NCI-H187 treated with DMSO at 0.1 percent for 48 hours (cell line): ENCODE measurements at places on chromosomes 4 and X.

DNA sequence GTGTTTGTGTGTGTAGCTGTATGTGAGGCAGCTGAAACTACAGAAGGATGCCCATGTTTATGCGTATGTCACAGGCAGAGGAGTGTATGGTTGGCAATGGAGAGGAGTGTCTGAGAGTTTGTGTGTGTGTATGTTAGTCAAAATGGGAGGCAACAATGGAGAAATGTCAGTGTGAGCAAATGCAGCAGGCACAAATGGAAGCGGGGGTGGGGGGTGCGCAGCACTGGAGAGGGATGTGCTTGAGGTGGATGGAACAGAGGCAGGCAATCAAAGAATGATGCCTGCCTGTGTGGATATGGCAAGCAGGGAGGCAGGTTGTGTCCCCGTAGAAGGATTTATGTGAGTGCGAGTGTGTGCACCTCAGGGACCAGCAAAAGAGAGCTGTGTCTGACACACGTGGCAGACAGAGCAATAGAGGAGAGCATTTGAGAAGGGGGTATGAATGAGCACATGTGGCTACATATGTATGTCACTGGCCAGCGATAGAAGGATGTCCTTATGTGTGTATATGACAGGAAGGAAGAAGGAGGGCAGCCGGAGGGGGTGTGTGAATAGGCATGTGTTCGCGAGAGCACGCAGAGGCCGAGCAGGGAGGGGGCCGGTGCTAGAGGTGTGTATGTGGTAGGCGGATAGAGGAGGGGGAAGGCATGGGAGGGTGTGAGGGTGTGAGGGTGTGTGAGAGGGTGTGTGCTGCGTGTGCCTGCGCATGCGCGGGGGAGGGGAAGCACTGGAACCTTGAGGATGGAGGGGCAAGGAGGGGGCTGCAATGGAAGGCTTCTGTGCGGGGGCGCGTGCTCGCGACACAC lies 1.1 kb downstream of the PJA1 start:
- DNase-seq: no peak

DNA sequence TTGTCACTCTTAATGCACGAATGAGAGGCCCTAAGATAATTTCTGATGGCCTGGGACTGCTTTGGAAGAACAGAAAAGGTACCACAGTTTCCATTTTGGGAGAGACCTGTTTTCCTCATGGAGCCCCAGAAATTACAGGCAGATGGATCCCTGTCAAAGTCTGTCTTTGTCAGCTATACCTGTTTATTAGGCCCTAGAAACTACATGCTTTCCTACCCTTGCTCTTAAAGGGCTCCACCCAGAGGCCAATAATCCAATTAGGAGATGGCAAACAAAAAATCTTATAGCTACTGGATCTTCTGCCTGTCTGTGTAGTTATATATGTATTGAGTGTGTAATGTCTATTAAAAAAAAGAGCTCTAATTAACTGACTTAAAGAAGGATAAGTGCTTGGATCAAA lies 141.3 kb downstream of the NR3C2 start:
- DNase-seq: no peak

GRCh38 chr4:126678618-126679017 lies 954.1 kb upstream of the INTU start:
- DNase-seq: no peak

- DNase-seq: no peak
Observed at GRCh38 chr4:88143504-88143903, 14.9 kb downstream of the ABCG2 start.

- no peak for DNase-seq
Observed at GRCh38 chr4:186191200-186192065, at the start of gene CYP4V2. TSS of gene CYP4V2 (plus strand) at chr4:186191567. CDS start at chr4:186191824, 257 bp downstream.

DNA sequence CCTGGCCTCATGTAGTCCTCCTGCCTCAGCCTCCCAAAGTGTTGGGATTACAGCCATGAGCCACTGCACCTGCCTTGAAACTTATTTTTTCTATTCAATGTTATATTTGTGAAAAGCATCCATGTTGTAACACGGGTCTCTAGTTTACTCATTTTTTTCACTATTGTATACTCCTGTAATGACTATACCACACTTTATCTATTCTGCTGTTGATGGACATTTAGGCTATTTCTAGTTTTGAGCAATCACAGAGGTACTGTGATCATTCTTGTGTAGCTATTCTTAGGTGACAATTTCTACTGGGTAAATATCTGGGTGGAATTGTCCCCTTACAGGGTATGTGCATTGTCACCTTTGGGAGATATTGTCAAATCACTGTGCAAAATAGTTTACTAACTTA lies 3.6 kb downstream of the DRP2 start:
- DNase-seq: no peak

GRCh38 chr4:137510557-137511265 lies 21.6 kb downstream of the PCDH18 start:
- no peak for DNase-seq

- DNase-seq: no peak
Observed at GRCh38 chr4:74944354-74944793, 11.5 kb downstream of the PARM1 start.

DNA sequence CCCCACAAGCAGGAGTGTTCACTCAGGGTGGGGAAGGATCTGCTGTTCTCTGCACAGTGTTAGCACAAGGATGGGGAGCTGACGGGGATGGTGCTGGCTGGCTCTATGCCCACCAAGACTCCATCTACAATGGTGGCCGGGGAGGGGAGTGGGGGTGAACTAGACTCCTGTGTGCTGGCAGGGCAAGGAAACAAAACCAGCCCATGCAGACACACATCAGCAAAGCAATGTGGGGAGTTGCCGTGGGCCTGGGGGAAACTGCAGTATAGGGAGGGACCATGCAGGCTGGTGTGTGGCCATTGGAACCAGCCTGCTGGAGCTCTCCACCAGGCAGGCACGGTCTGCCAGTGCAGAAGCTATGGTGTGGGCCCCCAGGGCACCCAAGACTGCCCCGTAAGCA lies 195.1 kb downstream of the PWWP3B start:
- DNase-seq: no peak

GRCh38 chr4:2881431-2881830 lies 37.8 kb downstream of the ADD1 start:
- DNase-seq: no peak

- no peak for DNase-seq
Observed at GRCh38 chrX:26442340-26442739, 226.4 kb downstream of the MAGEB5 start.

- no peak for DNase-seq
Observed at GRCh38 chrX:104270212-104270611, 15.5 kb upstream of the ESX1 start.

DNA sequence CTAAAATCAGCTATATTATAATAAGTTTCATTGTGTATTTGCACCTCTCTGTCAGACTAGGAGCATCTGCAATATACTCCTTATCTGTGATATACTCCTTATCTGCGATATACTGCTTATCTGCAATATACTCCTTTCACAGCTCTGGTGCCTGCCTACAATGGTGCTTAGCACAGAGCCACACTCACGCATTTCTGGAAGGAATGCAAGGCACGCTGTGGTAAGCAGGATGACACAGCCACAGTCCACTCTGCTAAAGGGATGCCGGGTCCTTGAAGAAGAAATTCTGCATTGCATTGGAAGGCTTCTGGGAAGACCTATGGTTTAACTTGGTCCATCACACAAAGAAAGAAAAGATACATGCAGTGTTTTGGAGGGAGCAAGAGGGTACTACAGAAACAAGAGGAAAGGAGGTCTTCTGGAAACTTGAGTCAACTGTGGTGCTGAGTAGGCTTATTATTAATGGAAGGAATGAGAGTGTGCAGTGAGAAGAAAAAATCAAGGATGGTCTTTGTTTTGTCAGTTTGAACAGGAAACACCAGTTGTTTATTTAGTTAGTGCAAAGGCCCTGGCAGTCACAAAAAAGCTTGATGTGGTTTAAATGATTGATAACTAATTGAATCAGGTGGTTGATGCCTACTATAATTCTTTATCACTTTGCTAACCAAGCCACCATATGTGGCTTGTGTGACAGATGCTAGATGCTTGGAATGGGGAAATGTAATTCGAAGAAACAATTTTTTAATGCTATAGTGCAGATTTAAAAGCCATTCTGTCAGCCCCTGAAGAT lies 342.3 kb downstream of the GRXCR1 start:
- no peak for DNase-seq

GRCh38 chr4:130349745-130350144 lies 1253.8 kb downstream of the C4orf33 start:
- no peak for DNase-seq

- DNase-seq: no peak
Observed at GRCh38 chrX:53584891-53585290, 101.6 kb downstream of the HUWE1 start.

DNA sequence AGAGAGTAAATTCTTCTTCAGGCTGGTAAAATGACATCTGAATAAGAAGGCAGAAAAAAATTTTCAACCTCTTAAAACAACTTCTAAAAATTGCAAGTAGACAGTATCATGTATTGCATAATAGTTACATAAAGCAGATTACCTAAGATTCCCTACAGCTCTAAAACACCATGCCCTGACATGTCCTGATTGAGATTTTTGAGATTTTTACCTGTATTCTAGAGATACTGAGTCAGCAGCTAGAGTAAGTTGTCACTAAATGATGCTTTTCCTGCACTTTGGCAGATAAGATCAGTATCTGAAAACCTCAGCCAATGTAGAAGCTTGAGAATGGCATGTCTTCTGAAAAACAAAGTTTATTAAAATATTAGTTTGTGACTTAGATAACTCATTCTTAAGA lies 713.6 kb downstream of the CCSER1 start:
- no peak for DNase-seq
